ENCODE measurements at places on chromosomes 3 and 15.

DNA sequence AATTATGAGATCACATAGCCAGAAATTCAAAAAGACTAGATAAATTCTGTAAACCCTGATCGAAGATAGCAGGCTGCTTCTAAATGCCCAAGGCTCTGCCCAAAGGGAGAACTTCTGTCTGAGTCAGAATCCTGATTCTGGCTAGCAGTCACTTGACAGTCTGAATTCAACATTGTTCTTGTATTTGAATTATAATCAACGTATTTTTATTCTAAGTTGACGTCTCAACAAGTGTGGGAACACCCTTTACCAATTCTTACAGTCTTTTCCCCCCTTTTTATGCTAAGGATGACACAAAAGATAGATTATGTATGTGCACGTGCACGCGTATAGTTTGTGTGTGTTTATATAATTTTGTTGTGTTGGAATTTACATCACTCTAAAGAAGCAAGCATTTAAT, 552.8 kb downstream of the NAALADL2 start:
- DNase-seq, result no peak

DNA sequence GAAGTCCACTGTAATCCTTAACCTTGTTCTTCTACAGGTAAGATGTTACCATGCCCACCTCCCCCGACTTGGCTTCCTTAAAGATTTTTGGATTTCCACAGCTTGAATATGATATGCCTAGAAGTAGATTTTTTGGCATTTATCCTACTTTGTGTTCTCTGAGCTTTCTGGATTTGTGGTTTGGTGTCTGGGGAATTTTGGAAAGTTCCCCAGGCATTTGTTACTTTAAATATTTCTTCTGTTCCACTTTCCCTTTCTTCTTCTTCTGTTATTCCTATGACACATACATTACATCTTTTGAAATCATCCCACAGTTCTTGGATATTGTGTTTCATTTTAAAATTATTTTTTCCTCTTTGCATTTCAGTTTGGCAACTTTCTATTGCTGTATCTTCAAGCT, 122.1 kb upstream of the TMEM108 start:
- no peak for DNase-seq

- DNase-seq, result no peak
These were observed 239.0 kb downstream of the ERC2 start for GRCh38 chr3:56229311-56229710.

DNA sequence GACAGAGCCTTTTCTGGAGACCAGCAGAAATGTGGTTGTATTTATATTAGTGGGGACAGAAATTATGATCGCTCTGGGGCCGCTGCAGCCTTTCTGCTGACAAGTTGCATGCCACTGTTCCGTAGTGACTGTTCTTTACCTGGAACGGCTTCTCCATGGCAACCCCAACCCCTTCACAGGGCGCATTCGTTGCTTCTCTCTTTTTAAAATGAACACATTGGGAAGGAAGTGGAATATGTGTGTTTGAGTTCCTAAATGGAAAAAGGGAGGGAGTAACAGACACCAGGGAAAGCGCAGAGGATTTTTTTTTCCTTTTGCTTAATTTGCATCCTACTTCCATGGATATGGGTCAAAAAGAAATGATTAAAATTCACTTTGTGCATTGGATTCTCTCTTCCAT, 482.0 kb upstream of the SUCLG2 start:
- DNase-seq, result no peak

- DNase-seq, result no peak
These were observed 866 bp downstream of the TNIK start for GRCh38 chr3:171459137-171459941.

DNA sequence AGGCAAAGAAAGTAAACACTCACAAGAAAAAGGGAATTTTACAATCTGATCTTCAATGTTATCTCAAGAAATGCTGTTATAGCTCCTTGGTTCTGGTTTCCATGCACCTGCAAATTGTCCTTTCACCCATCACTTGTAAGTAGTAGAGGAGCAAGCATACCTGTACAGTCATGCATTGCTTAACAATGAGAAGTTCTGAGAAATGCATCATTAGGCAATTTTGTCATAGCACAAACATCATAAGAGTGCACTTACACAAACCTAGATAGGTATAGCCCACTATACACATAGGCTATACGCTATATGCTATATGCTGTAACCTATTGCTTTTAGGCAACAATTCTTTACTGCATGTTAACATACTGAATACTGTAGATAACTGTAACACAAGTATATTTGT, 672.3 kb downstream of the FHIT start:
- DNase-seq, result no peak

- DNase-seq, result no peak
These were observed 520.4 kb upstream of the MDFIC2 start for GRCh38 chr3:70832834-70833205.

DNA sequence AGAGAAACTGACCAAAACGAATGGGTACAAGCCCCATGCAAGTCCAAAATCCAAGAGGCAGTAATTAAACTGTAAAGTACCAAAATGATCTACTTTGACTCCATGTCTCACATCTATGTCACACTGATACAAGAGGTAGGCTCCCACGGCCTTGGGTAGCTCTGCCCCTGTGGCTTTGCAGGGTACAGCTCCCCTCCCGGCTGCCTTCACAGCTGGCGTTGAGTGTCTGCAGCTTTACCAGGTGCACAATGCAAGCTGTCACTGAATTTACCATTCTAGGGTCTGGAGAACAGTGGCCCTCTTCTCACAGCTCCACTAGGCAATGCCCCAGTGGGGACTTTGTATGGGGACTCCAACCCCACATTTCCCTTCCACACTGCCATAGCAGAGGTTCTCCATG, 308.6 kb downstream of the TBC1D5 start:
- DNase-seq, result no peak

DNA sequence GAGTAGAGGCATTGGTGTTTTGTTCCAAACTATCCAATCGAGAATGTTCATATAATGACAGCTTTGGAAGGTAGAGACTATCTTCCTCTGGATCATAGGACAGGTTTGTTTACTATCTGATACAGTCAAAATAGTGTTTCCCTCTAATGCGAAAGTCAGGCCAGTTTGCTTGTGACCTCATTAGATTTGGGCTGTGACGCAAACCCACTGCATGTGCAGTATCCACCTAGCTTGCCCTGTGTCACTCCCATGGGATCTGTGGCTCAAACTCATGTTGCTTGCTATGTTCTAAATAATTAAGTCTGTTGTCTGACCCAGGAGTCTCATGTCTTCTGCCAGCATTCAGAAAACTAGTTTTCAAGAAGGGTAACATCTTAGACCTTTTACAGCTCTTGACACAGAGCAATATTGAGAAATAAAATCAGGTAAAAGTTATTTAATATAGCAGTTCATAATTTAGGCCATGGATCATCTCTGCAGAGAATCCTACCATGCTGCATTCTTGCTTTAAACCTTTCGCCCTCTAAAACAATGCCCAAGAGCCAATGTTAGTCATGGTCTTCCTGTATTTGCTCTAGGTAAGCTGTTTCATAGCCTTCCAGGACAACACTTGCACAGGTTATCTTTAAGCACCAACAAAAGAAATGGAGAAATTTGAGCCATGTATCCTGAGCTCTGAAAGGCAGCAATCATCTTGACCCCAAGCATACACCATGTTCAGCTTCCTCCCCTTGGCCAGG, 26.4 kb downstream of the NIT2 start:
- no peak for DNase-seq
